ENCODE measurements at places on chromosomes 16 and 17.
A peak's percentile ranks its signal among the peaks of the same experiment; 100 is the strongest.

DNA sequence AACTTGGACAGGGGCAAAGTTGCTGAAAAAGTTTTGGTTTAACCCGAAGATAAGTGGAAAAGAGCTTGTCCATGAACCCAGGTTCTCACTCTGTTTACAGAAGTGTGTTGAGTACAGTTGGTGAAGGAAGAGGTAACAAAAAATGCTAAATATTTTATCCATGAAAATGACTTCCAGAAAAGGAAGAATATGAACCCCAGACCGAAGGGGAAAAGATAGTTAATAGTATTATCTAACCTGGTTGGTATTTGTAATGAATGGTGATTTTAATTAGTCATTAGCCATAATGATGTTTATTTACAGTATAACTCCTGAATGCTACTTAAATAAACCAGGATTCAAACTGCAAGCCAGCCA, 574 bp upstream of the TMEM106A start:
- no peak for DNase-seq

DNA sequence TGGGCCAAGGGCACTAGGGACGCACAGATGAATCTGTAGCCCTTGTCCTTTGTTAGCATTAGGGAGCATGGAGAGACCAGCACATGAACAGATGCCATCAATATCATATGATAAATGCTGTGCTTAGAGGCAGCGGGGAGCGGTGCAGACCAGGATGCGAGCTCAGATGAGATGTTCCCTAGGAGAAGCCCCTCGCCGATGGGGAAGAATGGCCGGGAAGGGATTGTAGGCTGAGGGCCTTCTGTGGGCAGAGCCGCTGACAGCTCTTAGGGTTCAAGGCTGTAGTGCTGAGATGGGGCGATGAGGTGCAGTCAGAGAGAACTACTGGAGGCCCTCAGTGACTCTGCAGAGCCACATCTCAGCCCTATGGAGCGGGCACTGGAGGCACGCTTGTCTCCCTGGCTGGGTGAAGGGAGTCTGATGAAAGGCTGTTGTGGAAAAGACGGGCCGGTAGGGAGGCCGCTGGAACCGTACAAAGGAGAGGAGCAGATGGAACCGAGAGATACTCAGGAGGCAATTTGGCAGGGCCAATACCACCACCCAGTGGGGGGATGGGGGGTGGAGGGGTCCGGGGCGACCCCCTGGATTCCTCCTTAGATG, 66.3 kb upstream of the ENDOV start:
- no peak for DNase-seq

DNA sequence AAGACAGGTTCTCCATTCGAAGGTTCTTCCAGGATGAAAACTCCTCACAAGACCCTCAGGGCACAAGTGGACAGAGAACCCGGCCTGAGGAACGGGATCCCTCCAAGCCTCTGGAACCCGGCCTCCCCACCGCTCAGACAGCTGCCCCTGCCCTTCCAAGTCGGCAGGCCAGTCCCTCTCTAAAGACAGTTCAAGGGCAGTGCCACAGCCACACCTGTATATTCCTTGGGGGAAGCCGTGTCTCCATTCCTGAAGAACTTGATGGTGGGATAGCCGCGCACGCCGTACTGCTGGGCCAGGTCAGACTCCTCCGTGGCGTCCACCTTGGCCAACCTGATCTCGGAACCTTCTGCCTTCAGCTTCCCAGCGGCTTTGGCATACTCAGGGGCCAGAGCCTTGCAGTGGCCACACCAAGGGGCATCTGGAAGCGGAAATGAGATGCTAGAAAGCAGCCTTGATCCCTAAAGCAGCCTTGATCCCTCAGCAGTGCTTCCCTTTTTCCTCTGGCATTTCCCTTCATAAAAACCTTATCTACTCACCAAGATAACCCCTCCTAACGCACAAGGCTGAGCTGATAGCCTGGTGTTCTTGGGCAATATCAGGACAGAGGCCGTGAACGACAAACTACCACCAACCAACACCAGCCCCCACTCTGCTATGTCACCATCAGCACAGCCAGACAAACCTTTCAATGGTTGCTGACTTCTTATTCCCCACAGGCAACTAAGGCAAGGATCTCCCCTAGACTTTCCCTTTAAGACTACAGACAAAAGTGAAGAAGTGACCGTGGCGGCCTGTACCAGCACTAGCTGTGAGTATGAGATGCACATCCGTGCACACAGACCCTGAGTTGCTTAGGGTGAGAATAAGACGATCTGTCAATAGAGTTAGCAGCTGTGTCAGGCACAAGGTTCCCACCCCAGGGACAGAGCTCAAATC, 1.1 kb downstream of the P4HB start:
- no peak for DNase-seq

DNA sequence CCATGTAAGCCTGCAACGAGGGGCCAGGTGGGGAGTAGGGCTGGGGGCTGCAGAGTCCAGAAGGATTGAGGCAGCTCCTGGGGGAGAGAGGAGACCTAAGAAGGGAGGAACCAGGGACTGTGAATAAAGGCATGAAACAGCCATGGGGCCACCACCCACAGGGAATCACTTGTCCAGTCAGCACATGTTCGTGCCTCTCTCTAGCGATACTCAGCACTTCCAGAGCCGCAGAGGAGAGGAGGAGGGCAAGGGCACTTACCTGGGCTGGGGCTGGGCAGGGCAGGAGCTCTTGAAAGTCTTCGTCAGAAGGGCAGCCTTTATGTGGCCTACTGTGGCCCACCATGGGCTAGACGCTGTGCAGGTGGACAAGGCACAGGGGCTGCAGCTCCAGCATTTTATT, 24.2 kb downstream of the CACNA1G start:
- no peak for DNase-seq

- DNase-seq = no peak
These were observed 2.1 kb downstream of the OMG start for GRCh38 chr17:31294820-31295488.

DNA sequence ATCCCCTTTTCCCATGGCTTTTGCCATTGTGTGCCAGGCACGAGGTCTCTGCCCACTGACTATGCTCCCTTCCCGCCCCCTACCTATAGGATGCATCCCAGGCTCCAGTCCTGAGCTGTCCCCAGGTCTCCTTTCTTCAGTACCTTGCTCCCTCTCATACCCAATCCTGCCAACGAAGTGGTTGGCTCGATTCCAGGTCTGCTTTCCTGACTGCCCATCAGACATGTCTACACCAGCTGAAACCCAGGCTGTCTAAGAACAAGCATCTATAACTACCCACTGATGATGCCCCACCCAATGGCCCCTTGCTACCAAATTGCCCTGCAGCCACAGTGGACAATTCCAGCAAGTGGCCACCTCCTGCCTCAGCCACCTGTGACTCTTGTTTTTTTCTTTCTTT, 479.1 kb downstream of the SOX9 start:
- DNase-seq = peak; percentile 12

- no peak for DNase-seq
These were observed 38.2 kb downstream of the SNTB2 start for GRCh38 chr16:69225121-69225520.

DNA sequence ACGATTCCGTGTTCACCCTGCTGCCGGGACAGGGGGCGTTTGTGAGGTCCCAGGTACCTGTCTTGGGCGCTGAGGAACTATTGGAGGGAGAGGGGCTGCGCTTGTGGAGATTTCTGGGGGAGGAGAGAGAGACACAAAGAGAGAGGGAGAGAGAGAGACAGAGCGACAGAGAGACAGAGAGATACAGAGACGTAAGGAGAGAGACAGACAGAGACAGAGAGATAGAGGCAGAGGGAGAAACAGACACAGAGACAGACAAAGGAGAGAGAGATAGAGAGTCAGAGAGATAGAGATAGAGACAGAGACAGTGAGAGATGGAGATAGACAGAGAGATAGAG, 24.5 kb upstream of the ITGAX start:
- no peak for DNase-seq

DNA sequence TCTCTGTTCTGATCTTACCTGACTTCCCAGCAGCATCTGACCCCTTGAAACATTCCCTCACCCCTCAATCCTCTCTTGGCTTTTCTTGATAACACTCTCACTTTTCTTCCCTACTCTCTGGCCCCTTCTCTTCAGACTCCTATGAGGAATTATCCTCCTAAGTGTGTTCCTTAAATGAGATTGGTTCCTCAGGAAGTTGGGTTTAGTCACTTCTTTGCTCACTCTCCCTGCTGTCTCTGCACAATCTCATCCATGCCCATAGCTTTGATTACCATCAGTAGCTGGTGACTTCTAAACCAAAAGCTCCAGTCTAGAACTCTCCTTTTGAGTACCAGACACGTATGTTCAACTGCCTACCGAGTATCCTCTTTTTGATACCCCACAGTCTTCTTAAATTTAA, 13.0 kb downstream of the MED24 start:
- DNase-seq = no peak

- DNase-seq = no peak
These were observed 103.7 kb downstream of the USP22 start for GRCh38 chr17:20938988-20939615.

- peak; percentile 43 for DNase-seq
These were observed 674 bp downstream of the C17orf75 start for GRCh38 chr17:32341141-32341856.

- no peak for DNase-seq
These were observed 3.0 kb upstream of the ITGAX start for GRCh38 chr16:31351942-31352325.

GRCh38 chr17:42584880-42585279, 7.4 kb upstream of the PSMC3IP start:
- DNase-seq = no peak

DNA sequence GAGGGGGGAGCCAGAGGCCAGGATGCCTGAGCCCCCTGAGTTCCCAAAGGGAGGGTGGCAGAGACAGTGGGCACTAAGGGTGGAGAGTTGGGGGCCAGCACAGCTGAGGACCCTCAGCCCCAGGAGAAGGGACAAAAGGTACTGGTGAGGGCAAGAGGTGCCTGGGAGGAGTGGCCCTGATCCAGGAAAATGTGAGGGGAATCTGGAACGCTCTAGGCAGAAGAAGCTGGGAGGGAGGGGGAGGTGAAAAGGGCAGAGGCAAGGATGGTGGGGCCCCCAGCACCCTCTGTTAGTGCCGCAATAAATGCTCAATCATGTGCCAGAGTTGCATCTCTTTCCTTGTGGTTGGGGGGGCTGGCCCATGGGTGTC, 1.1 kb downstream of the TCAP start:
- no peak for DNase-seq

DNA sequence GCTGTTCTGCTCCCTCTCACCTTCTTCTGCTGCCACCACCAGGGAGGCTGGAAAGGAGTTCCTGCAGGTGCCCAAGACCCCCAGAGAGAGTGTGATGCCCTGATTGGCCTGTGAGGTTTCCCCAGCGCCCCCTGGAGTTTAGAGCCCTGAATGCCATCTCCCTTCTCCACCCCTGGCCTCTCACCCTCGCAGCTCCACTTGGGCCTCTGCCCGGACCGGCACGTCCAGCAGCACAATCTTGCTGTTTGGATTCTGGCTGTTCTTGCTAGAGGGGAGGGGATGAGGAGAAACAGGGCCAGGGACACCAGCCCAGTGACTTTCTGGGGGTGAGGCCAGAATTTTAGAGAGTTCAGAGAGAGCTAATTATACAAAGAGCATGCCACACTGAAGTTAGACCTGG, 12.5 kb upstream of the FAM171A2 start:
- DNase-seq = no peak

- no peak for DNase-seq
These were observed 3.3 kb upstream of the HBM start for GRCh38 chr16:162271-162991.

- DNase-seq = no peak
These were observed 13.8 kb upstream of the SP2 start for GRCh38 chr17:47882247-47882646.

GRCh38 chr17:2400474-2400866, 390 bp downstream of the MNT start:
- DNase-seq = peak; percentile 8

GRCh38 chr16:69209735-69210134, 22.8 kb downstream of the SNTB2 start:
- DNase-seq = no peak

GRCh38 chr16:4323845-4324488, 8.1 kb downstream of the GLIS2 start:
- DNase-seq = no peak

- no peak for DNase-seq
These were observed 6.8 kb downstream of the CDK5R1 start for GRCh38 chr17:32493571-32493970.

DNA sequence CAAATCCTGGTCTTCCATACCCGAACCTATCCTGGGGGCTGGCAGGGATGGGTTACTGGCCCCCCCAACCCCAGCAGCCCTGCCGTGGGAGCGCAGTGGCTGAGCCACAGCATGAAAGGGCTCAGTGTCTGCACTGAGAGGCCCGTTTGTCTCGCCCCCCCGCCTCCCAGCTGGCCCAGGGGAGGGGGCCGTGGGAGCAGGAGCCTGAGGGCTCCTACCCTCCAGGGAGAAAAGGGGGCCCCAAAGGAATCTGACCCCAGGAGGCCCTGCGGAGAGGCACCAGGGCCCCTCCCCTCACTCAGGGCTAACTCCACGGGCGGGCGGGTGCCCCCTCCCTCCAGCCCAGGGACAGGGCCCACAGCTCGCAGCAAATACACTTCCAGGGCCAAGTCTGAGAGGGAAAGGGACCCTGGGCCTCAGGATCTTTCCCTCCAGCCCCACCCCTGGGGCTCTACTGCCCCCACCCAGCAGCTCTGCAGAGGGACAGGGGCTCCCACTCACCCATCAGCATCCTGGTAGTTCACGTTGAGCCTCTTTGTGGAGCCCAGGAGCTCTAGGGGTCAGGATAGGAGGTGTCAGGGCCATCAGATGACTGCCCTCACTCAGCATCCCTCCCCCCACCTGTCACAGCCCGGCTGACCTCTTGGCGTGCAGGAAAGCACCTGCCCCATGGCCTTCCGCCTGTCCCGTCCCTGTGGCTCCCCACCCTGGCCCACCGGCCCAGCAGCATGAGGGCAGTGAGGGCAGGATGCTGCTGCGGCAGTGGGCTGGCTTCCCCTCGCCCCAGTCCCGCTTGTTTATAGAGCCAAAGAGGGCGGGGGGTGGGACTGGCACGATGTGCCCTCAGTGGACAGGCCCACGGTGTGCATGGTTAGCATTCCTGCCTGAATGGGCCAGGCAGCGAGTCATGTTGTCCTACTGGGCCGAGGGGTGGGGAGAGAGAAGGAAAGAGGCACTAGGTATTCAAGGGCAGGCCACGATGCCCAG, 7.3 kb downstream of the CASKIN2 start:
- DNase-seq = no peak

GRCh38 chr17:45227101-45227925, 5.6 kb downstream of the FMNL1 start:
- no peak for DNase-seq

GRCh38 chr16:6160303-6160702, 1062.7 kb upstream of the EEF2KMT start:
- no peak for DNase-seq

- DNase-seq = no peak
These were observed 96.9 kb downstream of the ZNF778 start for GRCh38 chr16:89314357-89314756.

GRCh38 chr17:65546579-65546978, 14.9 kb downstream of the AXIN2 start:
- DNase-seq = no peak

Measured in NCI-H1105 treated with DMSO at 0.1 percent for 48 hours (cell line).